GDM1 (cell line): ENCODE measurements at places on chromosomes 2 and 18.

DNA sequence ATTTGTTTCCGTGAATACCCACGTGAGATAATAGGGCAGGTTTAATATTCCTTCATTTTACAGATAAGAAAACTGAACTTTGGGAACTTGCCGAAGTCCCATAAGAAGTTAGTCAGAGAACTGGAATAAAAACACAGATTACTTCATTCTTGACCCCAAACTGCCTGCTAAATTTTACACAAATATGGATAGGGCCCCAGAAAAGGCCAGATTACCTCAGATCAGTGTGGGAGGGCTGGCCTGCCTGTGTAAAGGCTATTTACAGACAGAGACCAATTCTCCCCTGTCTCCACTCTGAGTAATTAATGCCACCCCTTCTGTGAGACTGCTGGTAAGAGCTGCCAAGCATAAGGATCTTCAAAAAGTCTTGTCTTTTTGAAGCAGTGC is 139.2 kb downstream of the MGAT5 start:
- DNase-seq = no peak

- DNase-seq = peak; percentile 50
These were observed 102.6 kb downstream of the TNS1 start for GRCh38 chr2:217900010-217900779.

GRCh38 chr2:127874378-127875269 is 11.1 kb downstream of the AMMECR1L start:
- no peak for DNase-seq

DNA sequence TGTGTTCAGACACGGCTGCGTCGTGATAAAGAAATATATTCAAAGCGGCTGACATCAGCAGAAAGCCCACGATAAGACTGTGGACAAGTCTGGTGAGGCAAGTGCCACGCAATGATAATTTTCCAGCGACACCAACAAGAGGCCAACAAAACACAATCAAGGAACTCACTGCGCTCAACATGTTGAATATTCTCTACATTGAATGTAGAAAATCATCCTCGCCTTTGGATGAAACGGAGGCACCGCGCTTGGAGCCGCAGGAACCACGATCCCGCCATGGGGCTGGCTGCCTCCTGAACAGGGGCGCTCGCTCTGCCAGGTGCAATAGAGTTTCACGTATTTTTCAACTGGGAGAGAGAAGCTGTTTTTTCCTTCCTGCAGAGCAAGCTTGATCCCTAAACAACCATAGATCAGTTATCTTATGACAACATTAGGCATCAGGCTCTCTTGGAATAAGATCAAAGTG is 220.3 kb downstream of the ATAD2B start:
- no peak for DNase-seq

GRCh38 chr18:28177828-28178635 is 1.1 kb upstream of the CDH2 start:
- no peak for DNase-seq

GRCh38 chr18:3216987-3217386 is 2.8 kb downstream of the MYOM1 start:
- no peak for DNase-seq
